MG63 (cell line): ENCODE measurements at places on chromosomes 5 and 9.

GRCh38 chr9:134984372-134985265, 66.9 kb upstream of the FCN1 start:
- no peak for DNase-seq

- no peak for DNase-seq
Measured at GRCh38 chr5:40594811-40595210, 84.9 kb upstream of the PTGER4 start.

DNA sequence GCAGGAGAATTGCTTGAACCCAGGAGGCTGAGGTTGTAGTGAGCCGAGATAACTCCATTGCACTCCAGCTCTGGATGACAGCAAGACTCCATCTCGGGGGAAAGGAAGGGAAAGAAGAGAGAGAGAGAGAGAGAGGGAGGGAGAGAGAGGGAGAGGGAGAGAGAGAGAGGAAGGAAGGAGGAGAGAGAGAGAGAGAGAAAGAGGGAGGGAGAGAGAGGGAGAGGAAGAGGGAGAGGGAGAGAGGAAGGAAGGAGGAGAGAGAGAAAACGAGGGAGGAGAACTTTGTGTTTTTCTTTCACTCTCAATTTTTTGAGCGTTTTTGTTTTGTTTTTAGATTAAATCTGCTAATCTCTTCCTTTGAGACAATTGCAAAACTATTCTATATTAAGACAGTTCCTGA, 46.9 kb downstream of the SPEF2 start:
- DNase-seq: no peak

DNA sequence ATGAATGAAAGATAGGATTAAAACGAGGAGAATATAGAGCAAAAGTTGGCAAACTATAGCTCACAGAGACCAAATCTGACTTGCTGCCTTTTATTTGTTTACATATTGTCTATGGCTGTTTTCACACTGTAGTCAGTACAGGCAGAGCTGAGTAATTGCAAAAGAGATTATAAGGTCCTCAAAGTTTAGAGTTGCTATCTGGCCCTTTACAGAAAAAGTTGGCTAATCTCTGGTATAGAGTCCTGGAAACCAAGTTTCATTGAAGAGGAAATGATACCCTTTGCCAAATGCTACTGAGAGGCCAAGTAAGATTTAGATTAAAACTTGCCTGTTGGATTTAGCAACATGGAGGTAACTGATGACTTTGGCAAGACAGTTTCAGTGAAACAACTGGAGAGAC, 36.0 kb downstream of the LYRM7 start:
- DNase-seq: no peak

DNA sequence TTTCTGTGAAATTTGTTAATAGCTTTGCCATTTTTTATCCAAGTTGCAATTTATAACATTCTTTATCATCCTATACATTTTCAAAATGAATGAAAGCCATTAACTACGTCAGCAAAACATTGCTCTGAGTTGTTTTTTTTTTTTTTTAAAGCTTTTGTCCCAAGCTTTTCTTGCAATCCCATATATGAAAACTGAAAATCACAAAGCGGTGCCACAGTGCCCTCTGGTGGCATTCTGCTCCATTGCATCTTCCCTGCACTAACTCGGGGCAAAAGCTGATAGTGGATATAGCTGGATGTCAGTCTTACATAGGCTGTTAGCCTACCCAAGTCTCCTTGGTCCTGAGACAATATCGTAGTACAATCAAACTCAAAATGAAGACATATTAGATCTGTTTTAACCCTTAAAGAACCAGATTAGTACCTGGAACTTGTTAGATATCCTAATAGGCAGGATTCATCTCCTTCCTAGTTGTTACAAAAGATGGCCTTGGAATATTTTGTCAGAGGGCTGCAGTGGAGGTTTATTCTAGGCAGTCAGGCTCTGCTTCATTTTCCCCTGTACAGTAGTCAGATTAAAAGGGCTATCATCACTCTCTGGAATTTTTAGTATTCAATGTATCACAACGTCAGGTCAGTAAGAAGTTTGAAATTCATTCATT, 669.9 kb downstream of the PTPRD start:
- DNase-seq: peak; percentile 5

GRCh38 chr5:167063788-167064187, 1227.7 kb upstream of the WWC1 start:
- DNase-seq: no peak

DNA sequence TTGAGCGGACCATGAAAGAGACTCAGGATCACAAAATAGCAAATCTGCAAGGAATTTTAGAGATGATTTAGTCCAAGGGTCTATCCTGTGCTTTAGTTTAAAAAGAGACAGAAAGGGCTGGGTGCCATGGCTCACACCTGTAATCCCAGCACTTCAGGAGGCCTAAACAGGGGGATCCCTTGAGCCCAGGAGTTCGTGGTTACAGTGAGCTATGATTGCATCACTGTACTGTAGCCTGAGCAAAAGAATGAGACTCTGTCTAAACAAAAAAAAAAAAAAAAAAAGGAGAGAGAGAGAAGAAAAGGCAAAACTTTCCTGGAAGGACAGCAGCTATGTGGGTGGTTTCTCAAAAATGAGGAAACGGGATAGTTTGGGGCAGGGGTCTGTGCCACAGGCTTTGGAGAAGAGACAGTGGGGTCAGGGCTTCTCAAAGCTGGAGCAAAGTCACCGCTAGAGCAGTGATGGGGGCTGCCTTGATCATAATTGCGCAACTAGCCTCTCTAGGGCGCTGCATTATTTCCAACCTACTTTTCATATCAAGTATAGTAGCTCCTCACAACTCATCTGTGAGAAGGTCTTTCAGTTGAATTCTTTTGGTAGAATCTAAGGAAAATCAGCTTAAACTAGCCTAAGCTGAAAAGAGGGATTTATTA, 8.5 kb upstream of the ANKH start:
- no peak for DNase-seq

DNA sequence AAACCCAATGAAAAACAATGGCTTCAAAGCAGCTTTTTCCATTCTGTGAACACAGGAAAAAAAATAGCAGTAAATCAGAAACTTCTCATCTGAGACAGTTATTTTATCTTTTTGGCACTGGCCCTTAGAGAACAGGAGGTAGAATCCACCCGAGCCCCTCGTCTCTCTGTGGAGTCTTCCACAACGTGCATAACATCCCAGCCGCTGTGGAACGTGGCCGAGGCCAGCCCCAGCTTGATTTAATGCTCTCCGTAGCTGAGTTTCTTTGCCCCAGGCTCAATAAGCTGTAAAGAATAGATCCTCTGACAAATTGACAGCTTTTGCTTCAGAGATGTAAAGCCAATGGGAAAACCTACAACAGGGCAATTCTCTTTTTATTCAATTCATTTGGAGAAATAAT, 107.9 kb upstream of the DAP start:
- DNase-seq: no peak

DNA sequence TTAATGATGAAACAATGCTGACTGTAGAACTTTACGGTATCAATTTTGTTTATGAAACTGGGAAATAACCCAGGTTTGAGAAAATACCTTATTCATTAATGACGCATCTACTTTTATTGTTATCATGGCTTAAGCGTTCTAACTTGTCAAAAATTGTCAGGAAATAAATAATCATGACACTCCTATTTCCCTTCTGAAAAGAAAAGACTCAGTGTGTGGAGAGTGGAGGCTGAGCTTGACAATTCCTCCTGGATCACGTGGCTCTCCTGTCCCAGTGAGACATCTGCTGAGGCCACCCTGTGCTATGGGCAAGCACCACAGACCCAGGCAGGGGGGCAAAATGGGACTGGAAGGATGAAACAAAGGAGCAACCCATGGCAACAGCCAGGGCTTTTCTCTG, 466.4 kb downstream of the ZNF608 start:
- DNase-seq: no peak

- no peak for DNase-seq
Measured at GRCh38 chr5:93886098-93886806, 144.9 kb upstream of the POU5F2 start.

- DNase-seq: no peak
Measured at GRCh38 chr5:178671602-178672144, 44.8 kb upstream of the CLK4 start.

- DNase-seq: no peak
Measured at GRCh38 chr5:140043508-140043872, 391 bp upstream of the NRG2 start.

DNA sequence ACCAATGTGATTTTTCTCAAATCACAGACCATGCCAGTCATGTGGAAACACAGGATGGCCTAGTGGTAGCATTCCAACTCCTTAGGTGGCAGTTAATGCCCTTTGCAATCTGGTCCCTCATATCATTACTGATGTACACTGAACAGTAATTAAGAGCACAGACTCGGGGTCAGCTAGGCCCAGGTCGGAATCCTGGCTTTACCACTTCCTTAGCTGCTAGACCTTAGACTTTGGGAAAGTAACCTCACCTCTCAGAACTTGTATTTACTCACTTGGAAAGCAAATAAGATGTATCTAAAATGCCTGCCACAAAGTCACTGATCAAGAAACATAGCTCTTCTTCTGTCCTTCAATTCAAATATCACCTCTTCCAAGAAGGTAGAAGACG, 112.8 kb downstream of the MAPKAP1 start:
- DNase-seq: no peak

- no peak for DNase-seq
Measured at GRCh38 chr5:115673596-115673995, 47.8 kb upstream of the TMED7 start.

GRCh38 chr5:119315516-119315949, 40.3 kb upstream of the TNFAIP8 start:
- peak; percentile 46 for DNase-seq

DNA sequence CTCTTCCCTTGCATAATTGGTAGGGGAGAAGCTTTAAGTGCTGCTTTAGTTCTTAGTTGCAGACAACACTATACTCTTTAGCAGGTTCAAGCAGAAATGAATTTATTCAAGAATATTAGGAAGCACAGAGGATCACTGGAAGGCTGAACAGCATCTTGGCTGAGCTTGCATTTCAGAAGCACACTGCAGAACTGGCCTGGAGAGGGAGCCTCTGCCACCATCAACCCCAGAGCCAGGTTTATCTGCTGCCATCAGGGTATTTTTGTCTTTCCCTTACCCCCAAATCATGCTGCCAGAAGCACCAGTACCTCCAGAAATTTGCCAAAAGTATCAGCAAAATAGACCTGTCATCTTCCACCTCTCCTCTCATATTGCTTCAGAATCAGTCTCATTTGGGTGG, 440.7 kb downstream of the DMAC1 start:
- DNase-seq: no peak

GRCh38 chr5:26553079-26553478, 485.3 kb downstream of the CDH9 start:
- DNase-seq: peak; percentile 85

GRCh38 chr5:1122511-1123294, 10.8 kb upstream of the SLC12A7 start:
- no peak for DNase-seq

- no peak for DNase-seq
Measured at GRCh38 chr9:79565245-79565644, 6.5 kb upstream of the TLE4 start.

DNA sequence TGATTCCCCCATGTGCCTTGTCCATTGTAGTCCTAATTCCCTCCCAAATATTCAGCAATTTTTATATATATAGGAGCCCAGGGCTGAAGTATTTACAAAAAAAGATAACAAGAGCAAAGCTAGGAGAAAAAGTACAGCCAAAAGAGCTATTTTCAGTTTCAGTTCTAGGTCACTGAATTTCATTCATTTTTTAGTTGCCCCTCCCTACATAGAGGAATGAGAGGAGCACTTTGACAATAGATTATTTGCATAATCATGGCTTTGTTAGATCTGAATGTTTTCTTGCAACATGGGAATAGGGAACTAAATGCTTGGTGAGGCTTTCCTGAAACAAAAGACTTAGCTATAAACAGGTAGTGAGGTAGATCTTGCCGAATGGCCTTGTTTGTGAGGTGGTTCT, 15.3 kb upstream of the F2RL2 start:
- no peak for DNase-seq

GRCh38 chr9:9961487-9961886, 651.3 kb downstream of the PTPRD start:
- DNase-seq: no peak

DNA sequence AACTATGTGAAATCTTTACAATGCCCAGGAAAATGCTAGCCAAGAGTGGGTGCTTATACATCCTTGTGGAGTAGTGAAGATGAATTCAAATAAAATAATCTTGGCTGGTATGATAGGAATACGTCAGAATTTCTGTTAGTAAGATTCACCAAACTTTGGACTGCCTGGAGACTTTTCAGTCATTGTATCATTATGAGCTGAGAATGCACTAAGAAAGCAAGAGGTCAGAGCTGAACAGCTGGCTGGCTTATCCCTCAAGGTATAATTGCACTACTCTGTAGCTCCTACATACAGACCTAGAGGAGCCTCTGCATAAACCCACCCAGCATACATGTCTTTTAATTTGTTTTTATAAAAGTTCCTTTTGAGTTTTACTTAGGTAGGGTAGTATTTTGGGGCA, 568.5 kb upstream of the RIOK2 start:
- DNase-seq: no peak

- no peak for DNase-seq
Measured at GRCh38 chr9:107237873-107238272, 45.2 kb upstream of the RAD23B start.

- DNase-seq: peak; percentile 20
Measured at GRCh38 chr5:52915176-52915875, 73.8 kb upstream of the ITGA2 start.

DNA sequence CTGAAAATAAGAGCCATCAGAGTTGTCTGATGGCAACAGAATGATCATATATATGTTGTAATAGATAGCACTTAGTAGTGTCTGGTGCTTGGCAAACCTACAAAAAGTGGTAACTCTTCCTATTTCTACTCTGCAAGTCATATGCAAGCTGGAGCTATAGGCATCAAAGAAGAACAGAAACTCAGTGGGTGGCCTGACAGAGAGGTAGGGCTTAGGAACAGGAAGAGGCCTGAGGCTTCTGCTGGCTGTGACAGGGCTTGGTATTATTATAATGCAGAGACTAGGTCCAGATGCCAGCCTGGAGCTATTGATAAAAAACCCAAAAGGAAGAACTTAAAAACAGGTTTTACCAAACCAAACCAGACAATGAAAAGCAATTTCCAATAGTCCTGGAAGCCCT, 4.4 kb upstream of the DIAPH1 start:
- no peak for DNase-seq
